ENCODE measurements at places on chromosomes 12 and 14. TPM values are rescaled to one million over a fixed set of nuclear protein-coding genes. Genes with fewer than 3 reads are reported as not detected.

TAS2R9 gene
- total RNA-seq = not detected

DNA sequence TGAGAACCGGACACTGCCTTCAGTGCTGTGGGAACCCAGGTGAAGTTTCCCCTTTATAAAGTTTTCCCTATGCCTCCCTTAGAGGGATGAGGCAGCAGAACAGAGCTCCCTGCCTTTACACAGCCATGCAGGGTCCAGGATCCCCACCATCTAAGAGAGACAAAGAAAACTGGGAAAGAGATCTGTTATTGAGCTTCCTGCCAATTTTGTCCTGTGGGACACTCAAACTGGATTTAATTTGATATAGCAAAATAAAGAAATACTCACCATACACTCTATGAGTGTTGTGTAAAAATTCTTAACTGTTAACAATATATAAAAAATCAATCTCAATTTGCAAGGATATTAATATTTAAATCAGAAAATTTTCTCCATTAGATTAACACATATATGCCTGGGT, 69.9 kb downstream of the DRAM1 start:
- no peaks in the 10 kb centered on the region for H3K27me3 ChIP-seq
- H3K4me3 ChIP-seq = no peak overlapping the region
- H3K36me3 ChIP-seq = no peaks in the 10 kb centered on the region
- DNase-seq = no peak

GRCh38 chr12:109763201-109763841, 49.7 kb downstream of the FAM222A start:
- H3K27me3 ChIP-seq = no peaks in the 10 kb centered on the region
- no peak overlapping the region for H3K27ac ChIP-seq
- no peaks in the 10 kb centered on the region for H3K4me1 ChIP-seq
- H3K4me3 ChIP-seq = no peak overlapping the region
- H3K36me3 ChIP-seq = no peaks in the 10 kb centered on the region

GRCh38 chr12:40446385-40446784, 221.6 kb downstream of the LRRK2 start:
- DNase-seq = no peak
- no peaks in the 10 kb centered on the region for H3K4me1 ChIP-seq
- H3K4me3 ChIP-seq = no peak overlapping the region
- H3K27ac ChIP-seq = no peak overlapping the region
- H3K36me3 ChIP-seq = no peaks in the 10 kb centered on the region
- no peaks in the 10 kb centered on the region for H3K27me3 ChIP-seq

Data from naive thymus-derived CD4-positive, alpha-beta T cell (primary cell).